Esophagus squamous epithelium (tissue), 5 donors: ENCODE measurements at places on chromosomes 2 and 18.

- no peak for DNase-seq
Observed at GRCh38 chr2:42125841-42126594, 43.1 kb upstream of the EML4 start.

GRCh38 chr2:235780401-235780800, 286.6 kb downstream of the AGAP1 start:
- no peak for DNase-seq

DNA sequence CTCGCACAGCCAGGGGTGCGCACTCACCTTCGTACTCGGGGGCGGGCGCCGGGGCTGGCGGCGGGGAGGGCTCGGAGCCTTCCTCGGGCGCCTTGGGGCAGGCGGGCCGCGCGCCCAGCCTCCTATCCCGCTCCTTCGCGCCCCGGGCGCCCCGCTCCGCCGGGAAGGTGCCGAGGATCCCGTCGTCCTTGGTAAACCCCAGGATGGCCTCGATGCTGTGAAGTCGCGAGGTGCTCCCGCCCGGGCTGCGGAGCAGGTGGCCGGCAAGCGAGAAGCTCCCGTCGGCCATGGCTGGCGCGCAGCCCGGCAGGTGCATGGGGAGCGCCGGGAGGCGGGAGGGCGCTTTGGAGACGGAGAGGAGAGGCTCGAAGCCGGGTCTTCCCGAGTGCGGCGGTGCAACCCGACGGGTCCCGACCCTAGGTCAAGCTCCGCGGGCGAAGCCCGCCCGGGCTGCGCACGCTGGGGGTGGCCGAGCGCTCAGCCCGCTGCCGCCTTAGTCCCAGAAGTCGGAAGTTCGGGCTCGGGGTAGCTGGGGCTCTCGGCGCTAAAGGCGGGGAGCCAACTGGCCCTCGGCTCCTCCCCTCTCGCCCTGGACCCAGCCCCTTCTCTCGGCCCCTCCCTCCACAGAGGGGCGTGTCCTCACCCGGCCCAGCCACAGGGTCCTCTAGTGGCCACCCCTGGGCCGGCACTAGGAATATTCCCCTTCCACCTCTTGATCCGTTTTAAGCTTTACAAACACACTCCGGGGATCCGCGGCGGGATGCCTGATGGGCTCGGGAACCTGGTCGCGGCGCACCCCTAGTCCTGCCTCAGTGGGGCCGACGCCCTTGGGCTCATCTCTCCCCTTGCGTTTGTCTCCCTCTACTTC, at the start of gene RAX:
Gene RAX (minus strand): TSS at position 564 of the 868 bp plus-strand sequence. CDS start 248 bp downstream, at position 316.
- DNase-seq = no peak

DNA sequence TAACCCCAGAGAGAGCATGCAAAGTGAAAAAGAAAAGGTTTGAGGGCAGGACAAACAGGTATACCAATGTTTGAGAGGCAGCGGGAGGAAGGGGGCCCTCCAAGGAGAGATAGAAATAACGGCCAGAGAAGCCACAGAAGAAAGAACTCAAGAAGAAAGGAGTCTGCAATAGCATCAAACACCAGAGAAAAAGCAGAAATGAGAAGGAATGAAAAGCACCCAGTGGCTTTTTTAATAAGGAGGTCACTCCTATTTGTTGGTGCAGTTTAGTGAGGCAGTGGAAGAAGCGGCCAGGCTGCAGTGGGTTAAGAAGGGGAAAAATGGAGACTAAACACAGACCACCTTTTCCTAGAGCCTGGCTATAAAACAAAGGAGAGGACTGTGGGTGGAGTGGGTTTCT, 177.2 kb downstream of the THADA start:
- DNase-seq = no peak

- no peak for DNase-seq
Observed at GRCh38 chr2:32260376-32260775, 4.3 kb downstream of the NLRC4 start.

DNA sequence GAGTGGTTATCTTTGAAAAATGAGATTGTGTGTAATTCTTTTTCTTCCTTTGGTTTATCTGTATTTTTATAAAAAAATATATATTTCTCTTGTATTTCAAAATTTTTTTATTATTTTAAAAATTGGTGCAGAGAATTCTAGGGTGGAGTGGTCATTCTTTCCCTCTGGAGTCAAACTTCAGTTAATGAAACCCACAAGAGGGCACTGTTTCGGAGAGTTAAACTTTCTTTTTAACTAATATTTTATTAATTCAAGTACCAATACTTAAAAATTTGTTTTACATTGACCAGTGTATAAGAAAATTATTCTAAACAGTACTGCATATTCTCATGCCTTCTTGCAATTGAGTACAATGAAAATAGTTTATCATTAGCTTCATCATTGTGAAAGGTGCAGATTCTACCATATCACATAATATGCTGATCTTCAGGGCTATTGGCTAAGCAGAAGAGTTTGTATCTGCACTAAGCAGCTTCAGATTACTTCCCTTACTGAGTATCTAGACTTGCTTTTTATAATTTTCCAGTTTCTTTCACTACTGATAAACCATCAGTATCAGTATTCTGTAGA, 50.1 kb downstream of the HS1BP3 start:
- no peak for DNase-seq

DNA sequence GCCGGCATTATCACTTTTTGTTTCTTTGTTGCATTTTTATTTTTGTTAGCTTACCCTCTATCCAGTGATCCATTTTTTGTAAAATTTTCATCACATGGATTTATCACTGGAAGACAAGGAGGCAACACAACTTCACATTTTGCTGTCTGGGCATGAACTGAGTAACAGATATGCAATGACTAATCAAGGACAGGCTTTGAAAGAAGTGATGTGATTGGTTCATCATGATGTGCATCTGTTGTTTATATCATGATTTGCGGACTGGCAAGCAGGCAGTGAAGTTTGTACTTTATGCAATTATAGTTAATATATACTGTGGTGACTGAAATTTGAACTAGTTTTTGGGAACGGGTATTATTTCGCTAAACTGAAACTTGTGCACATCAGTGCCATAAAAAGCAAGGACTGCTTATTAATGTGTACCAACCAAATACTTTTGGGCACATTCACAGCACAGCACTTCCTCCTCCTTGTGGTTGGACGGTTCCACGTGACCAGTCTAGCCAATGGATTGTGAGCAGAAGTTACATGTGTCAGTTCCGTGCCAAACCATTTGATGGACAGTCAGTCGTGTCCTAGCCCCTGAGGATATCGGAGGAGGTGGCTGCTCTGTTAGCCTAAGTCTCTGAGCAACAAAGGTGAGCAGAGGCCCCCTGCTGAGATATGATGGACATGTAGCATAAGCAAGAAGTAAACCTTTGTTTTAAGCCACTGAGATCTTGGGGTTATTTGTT, 201.4 kb upstream of the SIX2 start:
- DNase-seq = no peak

DNA sequence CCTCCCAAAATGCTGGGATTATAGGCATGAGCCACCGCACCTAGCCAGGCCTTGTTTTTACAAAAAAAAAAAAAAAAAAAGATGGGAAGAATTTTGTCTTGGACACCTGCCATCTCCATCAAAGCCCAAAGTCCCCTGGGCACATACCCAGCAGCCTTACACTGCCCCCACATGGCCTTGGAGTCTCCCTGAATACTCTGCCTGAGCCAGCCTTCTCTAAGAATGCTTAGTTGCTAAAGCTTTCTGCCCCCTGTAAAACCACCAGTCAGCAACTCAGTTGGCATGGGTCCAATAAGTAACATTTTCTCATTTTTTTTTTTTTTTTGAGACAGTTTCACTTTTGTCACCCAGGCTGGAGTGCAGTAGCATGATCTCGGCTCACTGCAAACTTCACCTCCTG, 40.6 kb downstream of the SPC25 start:
- DNase-seq = no peak

DNA sequence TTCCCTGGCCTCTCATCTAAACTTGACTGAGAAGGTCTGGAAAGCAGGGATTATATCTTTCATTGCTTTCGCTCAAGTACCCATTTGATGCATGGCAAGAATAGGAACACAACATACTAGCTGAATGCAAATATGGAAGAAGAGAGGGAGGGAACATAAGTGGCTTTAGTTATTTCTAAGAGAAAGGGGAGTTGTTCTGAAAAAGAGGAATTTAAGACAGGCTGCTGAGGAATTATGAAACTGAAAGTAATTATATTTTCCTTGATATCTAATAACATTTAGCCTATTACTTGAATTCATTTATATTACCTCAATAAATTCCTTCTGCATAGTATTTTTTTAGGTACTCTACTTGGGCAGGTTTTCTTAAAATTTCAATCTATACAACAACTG, 105.8 kb upstream of the TTN start:
- DNase-seq = no peak

- DNase-seq = no peak
Observed at GRCh38 chr2:217849154-217849975, 153.4 kb downstream of the TNS1 start.

DNA sequence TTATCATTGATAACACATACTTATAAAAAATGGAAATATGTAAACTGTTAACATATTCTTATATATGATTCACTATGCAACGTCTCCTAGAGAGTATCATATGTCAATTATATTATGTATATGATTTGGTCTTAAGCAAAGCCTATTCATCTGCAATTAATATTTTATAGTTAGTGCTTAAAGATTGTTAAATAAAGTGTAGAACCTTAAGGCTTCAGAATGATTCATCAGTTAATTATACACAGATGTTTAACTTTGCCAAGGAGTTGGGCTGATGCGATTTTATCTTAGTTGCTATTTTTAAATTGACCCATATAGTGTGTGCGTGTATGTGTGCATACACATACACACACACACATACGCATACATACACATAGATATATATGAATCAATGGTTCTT, 323.1 kb downstream of the RBM43 start:
- DNase-seq = no peak

GRCh38 chr18:52948868-52949444, 609.0 kb downstream of the DCC start:
- DNase-seq = no peak

DNA sequence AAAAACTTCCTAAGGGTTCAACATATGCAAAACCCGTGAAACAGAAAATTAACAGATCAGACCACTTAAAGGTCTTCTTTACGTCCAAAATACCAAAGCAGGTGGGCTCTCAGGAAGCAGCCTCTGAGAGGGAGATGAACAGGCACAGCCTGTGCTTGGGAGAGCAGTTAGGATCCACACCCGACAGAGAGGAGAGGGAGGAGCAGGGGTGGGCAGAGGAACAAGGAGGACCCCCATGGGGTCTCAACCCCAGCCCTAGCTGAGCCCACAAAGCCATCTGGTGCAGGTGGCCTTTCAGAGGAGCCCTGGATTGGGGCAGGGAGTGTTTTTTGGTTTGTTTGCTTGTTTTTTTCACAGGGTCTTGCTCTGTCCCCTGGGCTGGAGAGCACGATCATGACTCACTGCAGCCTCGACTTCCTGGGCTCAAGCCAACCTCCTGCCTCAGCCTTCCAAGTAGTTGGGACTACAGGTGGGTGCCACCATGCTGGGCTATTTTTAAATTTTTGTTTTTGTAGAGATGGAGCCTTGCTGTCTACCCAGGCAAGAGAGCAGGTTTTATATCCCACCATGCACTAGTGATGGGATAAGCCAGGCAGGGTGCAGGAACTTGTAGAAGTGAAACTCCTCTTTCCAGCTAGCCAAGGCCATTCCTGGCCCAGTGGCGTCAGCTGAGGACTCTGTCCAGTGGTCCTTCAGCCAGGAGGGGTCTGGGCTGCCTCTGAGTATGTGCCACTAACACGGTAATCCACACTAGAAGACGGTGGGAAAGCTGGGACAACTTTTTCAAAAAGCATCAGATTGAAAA, 154.1 kb upstream of the HDAC4 start:
- DNase-seq = no peak

DNA sequence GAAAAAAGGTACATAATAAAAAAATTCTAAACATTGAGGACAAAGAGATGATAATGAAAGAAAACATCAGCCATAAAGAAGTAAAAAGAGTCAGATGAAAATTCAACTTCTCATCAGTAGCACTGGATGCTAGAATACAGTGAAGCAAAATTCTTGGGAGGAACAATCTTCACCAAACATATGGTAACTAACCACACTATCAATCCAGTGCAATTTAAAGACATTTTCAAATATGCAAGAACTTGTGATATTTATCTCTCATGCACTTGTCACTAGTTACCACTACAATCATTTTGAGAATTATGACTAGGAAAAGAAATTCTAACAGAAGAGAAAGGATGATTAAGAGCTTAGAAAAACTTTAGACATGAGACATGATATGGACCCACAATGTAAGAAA, 127.4 kb downstream of the RTTN start:
- no peak for DNase-seq
